NAMALWA (cell line): ENCODE measurements at places on chromosomes 1 and 21.

DNA sequence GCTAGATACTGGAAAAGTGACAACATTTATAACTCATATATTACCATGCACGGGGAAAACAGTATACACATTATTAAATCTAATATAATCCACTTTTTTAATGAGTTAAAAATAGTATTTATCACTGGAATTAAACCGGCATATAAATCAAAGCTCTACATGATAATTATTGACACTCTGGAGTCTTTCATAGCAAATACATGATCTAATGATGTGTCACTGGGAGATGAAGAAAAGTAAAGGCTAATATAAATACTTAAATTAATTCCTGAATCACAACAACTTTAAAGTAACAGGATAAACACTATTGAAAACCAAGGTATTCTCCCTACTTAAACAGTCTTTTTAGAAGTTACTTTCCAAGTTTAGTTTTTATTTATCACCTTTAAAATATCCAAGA lies 52.4 kb upstream of the ASPM start:
- DNase-seq: no peak

DNA sequence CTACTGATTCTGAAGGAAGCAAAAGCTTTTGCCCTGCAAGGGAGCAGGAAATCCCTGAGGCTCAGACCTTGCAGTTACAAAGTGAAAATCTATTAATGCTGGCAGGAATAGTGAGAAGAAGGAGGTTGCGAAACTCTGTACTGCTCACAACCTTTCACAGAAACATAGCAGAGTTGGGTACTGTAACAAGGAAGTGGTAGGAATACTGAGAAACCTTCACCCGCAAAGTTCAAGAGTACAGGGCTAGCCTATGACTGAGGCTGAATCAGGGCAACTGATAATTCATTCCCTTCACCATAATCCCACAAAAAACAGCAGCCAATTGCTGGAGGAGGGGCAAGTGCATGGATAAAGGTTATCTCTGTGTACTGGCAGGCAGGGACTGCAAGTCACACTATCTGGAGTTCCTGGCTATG lies 23.9 kb upstream of the KCTD3 start:
- no peak for DNase-seq

DNA sequence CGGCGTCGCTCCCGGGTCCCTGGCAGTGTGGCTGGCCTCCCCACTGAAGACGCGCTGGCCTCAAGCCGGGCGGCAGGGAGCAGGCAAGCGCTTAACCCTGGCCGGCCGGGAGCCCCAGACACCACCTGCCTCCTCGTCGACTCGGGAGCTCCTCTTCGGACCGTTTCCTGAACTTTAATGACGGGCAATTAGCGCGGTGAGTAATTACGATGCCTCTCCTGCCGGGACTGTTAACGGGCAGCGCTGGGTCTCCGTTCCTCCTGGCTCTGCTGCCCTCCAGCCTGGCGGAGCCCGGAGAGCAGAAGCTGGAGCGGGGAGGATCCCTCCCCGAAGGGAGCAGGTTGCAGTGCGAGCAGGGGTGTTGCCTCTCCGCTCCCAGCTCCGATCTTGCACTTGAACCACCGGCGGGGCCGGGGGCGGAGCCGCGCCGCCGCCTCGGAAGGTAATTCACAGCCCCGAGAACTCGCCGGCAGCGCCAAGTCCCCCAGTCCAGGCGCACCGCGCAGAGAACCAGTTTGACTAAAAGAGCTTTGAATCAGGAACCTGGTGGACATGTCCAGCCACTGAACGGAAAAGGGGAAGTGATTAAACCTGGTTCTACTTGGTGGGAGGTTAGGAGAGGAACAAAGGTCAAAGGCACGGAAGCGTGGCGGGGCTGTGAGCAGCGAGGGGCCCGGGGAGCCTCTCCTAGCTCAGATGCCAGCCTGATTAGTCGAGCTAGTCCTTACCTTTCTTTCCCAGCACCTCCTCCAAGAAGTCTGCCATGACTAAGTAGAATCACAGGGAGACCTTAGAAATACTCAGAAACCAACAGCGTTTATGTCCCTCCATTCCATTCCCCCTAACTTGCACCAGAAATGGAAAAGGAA lies 18.3 kb upstream of the PLEKHA6 start:
- DNase-seq: no peak

DNA sequence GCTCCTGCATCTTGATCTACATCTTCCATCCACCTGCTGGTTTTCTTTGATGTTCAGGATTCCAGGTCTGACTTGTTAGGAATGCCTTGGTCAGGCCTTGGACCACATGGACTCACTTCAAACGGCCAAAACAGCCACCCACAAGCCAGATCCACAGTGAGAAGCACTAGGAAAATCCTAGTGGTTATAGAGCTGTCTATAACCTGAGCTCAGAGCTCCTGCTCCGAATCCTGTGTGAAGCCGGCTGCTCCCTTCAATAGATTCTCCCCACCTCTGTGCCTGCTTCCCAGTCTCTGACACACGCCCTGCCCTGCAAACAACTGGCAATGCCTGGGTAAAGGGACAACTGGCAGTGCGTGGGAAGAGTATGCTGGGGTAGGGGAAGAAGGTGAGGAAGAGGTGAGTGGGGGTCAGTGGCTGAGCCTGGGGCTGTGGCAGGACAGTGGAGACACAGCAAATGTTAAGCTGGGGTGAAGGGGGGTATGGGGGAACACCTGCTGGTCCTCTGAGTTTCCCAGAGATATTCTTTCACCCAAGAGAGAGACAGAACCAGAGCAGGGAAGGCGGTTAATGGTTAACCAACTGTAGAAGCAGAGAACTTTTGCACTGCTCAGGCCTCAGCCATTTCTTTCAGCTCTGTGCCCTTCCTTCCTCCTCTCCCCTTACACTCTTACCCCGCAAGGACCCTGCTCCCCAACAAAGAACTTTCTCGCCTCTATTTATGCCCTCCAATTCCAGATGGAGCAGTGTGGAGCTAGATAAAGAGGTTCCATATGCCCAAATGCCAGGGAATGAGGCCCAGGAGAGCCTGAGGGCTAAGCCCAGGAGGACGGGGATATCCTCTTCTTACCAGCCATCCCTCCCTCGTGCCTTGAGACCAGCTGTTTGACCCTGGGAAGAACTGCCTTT lies 4.5 kb downstream of the PLXNA2 start:
- no peak for DNase-seq

DNA sequence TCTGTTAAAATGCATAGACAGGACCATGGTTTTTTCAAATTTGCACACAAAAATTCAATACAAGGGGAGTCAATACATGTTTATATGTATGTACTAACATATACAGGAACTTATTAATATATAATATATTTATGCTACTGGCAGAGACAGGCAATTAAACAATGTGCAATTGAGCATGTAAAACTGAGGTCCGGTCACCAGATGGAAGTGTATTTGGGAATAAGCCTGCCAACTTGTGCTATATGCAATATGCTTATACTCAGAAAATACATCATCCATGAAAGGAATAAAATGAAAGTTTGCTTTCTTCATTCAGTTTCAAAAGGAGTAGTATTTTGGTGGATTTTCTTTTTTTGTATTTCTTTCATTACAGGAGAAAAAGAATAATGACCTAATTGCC lies 640.2 kb upstream of the CXADR start:
- no peak for DNase-seq

DNA sequence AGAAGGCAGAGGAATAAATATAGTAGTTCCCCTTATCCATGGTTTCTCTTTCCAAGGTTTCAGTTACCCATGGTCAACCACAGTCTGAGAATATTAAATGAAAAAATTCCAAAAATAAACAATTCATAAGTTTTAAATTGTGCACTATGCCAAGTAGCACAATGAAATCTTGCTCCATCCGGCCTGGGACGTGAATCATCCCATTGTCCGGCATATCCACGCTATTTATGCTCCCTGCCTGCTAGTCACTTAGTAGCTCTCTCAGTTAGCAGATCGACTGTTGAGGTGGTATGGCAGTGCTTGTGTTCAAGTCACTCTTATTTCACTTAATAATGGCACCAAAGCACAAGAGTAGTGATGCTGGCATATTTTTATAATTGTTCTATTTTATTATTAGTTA lies 58.6 kb upstream of the ARHGAP29 start:
- no peak for DNase-seq

DNA sequence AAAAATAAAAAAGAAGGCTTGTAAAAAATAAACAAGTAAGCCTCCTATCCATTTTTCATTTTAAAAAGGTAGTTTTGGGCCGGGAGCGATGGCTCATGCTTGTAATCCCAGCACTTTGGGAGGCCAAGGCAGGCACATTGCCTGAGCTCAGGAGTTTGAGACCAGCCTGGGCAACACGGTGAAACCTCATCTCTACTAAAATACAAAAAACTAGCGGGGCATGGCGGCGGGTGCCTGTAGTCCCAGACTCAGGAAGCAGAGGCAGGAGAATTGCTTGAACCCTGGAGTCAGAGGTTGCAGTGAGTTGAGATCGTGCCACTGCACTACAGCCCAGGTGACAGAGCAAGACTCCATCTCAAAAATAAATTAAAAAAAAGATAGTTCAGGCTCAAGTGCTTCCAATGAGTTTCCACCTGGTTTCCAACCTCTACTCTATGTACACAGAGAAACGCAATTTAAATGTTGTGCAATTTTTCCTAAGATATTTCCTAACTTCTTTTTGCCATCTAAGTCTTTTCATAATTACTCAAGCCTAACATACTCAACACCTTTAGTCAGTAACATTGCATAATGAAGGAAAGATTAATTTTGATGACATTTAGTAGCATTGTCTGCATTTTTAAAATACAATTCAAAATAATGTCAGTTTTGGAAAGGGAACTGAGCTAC lies 106.3 kb downstream of the KCNT2 start:
- DNase-seq: no peak

GRCh38 chr1:155983191-155984024 lies 5.1 kb upstream of the ARHGEF2 start:
- peak; percentile 95 for DNase-seq

DNA sequence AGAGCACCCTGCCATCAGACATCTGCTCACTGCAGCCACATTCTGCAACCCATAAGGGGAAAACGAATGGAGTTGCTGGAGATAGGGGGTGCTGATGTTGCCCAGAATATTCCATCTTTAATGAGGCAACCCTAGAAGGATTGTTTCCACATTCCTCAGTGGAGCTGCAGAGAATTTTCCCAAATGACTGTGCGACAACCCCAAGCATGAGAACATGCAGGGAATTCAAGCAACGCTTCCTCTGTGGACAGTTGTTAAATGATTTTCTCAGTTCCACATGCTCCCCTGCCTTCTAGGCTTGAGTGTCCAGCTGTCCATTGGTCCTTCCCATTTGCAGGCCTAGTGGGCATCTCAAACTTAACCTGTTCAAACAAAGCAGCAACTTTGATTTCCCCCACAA lies 20.5 kb upstream of the UBL4B start:
- no peak for DNase-seq

GRCh38 chr21:46314441-46315020 lies 9.1 kb downstream of the C21orf58 start:
- DNase-seq: no peak

DNA sequence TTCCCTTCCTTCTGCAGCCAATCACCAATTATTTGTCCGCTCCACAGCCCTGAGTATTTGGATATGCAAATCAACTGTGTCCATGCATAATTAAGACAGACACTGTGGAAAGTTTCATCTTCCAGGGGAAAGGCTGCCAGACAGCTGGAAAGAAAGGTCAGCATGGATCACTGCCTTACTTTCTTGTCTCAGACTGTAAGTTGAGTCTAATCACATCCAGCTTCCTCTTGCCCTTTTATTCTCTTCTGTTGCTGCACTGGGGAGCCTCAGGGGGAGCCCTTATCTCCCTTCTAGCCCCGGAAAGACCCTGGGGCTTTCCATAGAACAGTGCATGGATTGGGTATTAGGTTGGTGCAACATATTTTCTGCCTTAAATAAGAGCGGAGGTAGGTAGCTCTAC lies 182.9 kb downstream of the OMA1 start:
- DNase-seq: no peak
